WTC11 (cell line): ENCODE measurements at places on chromosomes 13 and 19. TPM values are rescaled to one million over a fixed set of nuclear protein-coding genes. Genes with fewer than 3 reads are reported as not detected.
A peak's percentile ranks its signal among the peaks of the same experiment; 100 is the strongest.

- H3K27ac ChIP-seq: no peak overlapping the region
- no peaks in the 10 kb centered on the region; the same call in 1 of the 2 replicates for H3K27me3 ChIP-seq
- DNase-seq: no peak
- no peak overlapping the region for H3K4me3 ChIP-seq
- H3K36me3 ChIP-seq: peaks cover 41% of the 10 kb centered on the region
These were observed 16.8 kb downstream of the SLAIN1 start for GRCh38 chr13:77714119-77714755.

DNA sequence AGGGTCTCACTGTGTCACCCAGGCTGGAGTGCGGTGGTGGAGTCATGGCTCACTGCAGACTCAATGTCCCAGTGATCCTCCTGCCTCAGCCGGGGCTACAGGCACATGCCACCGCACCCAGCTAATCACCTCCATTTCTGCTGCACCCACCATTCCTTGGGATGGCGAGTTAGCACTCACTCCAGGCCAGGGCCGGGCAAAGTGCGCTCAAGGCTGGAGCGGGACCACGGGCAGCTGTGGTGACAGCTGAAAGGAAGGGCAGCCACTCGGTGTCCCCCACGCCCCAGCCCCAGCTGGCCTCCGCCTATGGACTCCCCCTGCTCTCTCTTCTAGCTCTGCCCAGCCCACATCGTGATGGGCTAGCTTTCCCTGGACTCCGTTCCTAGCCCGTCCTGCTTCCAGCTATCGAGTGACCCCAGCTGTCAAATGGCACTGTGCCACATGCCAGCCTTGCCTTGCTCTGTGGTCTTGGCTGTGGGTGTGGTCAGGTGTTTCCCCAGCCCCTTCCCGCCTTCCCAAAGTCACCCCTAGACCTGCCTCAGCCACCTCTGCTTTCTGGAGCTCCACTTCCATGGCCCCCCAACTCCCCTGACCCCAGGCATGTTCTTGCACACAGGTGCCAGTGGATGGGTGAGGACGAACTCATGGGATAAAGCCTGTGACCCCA is 4.1 kb downstream of the MICOS13 start:
- no peak overlapping the region for H3K4me3 ChIP-seq
- DNase-seq: no peak
- peaks cover 4% of the 10 kb centered on the region for H3K27me3 ChIP-seq

- no peak for DNase-seq
- no peak overlapping the region for H3K27ac ChIP-seq
- H3K4me3 ChIP-seq: no peak overlapping the region
- no peaks in the 10 kb centered on the region for H3K36me3 ChIP-seq
These were observed 365.3 kb upstream of the ZNF507 start for GRCh38 chr19:31979949-31980670.

- DNase-seq: no peak
- H3K4me1 ChIP-seq: peaks cover 27% of the 10 kb centered on the region
- no peak overlapping the region for H3K4me3 ChIP-seq
- H3K27me3 ChIP-seq: no peaks in the 10 kb centered on the region
- H3K36me3 ChIP-seq: no peaks in the 10 kb centered on the region
These were observed 87.1 kb upstream of the FRY start for GRCh38 chr13:31944262-31945160.

DNA sequence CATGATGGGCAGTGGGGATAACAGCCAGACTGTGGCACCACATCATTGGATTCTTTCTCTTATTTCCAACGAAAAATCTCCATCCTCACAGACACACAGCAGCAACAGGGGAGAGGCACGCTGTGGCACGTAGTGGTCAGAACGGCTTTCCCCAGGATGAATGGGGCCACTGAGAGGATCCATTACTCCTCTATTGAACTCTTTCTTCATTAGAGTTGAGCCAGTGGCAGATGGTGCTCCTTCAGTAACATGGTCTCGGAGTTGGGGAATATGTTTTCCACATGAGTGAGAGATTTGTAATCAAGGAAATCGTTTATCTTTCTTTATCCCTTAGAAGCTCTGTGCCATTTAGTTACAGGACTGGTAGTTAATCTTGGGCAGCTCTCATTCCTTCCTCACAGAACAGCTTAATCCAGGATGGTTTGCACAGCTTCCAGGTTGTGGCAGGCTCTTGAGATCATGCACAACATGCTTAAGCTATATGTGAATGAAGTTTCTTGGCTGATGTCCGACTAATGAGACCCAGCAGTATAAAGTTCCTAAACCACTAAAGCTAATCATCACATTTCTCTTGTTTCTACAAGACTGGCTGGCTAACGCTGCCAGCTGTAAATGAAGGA is 180.5 kb upstream of the SLC10A2 start:
- no peak overlapping the region for H3K4me3 ChIP-seq
- H3K36me3 ChIP-seq: peaks cover 4% of the 10 kb centered on the region
- H3K27me3 ChIP-seq: no peaks in the 10 kb centered on the region
- H3K27ac ChIP-seq: no peak overlapping the region
- H3K4me1 ChIP-seq: no peaks in the 10 kb centered on the region

- DNase-seq: no peak
- no peaks in the 10 kb centered on the region for H3K36me3 ChIP-seq
- peaks cover 26% of the 10 kb centered on the region for H3K4me1 ChIP-seq
- H3K27ac ChIP-seq: no peak overlapping the region
- H3K27me3 ChIP-seq: no peaks in the 10 kb centered on the region
These were observed 1.5 kb upstream of the IGSF23 start for GRCh38 chr19:44611812-44612295.

DNA sequence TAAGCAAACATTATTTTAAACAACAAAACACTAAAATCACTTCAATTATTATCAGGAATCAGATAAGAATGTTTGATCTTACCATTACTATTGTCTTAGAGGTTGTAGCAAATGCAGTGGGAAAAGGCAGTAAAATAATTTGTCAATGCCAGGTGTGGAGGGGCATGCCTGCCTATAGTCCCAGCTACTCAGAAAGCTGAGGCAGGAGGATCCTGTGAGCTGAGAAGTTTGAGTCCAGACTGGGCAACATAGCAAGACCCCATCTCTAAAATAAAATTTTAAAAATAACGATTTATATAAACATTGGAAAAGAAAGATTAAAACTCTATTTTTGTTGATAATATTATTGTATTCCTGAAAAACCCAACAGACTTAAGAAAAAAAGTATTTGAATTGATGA is 66.8 kb downstream of the KL start:
- DNase-seq: no peak
- H3K4me3 ChIP-seq: no peak overlapping the region
- H3K36me3 ChIP-seq: no peaks in the 10 kb centered on the region

DNA sequence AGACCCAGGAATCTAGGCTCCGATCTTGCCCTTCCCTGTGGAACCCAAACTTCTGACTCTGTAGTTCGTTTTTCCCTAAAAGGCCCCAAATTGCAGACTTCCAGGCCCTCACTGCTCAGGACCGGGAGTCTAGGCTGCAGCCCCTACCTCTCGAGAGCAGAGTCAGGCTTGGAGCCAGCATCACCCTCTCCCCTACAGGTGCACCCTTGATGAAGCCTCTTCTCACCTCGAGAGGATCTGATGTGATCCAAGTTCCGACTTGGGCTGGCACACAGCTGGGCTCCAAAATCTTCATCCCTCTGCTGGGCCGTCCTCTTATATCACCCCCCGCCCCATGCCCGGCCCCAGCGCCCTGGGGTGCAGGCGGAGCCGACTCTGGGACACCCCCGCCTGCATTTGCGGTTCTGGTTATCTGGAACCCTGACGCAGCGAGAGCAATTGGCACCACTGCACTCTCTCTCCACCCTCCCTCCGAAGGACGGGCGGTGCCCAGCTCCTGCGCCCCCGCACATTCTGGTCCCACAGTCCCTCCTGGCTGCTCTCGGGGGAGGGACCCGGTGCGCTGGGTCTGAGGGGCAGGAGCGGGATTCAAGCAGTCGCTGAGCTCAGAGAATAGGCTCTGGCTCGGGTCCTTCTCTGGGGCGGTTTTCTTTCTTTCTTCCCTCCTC is at the start of gene KLK7:
Gene KLK7 (minus strand): TSS at position 293 of the 668 bp plus-strand sequence. CDS start 1,518 bp downstream, outside the sequence.
- DNase-seq: no peak
- peaks cover 14% of the 10 kb centered on the region for H3K4me1 ChIP-seq
- peak within 1 kb of the TSS; percentile 65 for H3K4me3 ChIP-seq
- peaks cover 70% of the 10 kb centered on the region for H3K27me3 ChIP-seq
- H3K27ac ChIP-seq: no peak within 1 kb of the TSS

DNA sequence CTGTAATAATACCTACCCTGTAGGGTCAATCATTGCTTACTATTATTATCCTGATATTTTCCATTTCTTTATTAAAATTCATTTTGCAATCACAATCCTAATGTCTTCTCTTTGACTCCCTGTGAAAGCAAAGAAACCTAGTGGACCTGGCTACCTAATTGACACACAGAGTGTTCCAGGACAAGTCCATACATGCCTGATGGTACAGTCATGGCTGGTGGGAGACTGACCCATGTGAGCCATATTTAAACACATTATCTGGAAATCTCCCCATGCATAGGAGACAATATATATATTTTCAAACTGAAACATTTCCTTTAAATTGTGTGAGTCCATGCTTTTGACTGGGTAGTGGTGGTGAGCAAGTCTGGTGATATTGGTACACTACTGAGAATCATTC is 230.6 kb upstream of the DACH1 start:
- H3K4me1 ChIP-seq: peaks cover 12% of the 10 kb centered on the region
- DNase-seq: no peak
- no peak overlapping the region for H3K4me3 ChIP-seq
- H3K36me3 ChIP-seq: no peaks in the 10 kb centered on the region
- no peaks in the 10 kb centered on the region for H3K27me3 ChIP-seq

GRCh38 chr13:113647351-113648215 is 10.4 kb downstream of the ATP4B start:
- H3K36me3 ChIP-seq: peaks cover 13% of the 10 kb centered on the region
- no peaks in the 10 kb centered on the region; the same call in 1 of the 2 replicates for H3K4me1 ChIP-seq
- H3K4me3 ChIP-seq: no peak overlapping the region
- H3K27me3 ChIP-seq: no peaks in the 10 kb centered on the region
- peak; percentile 8 for DNase-seq

- H3K27ac ChIP-seq: no peak overlapping the region
- DNase-seq: no peak
- peaks cover 7% of the 10 kb centered on the region for H3K27me3 ChIP-seq
- peaks cover 21% of the 10 kb centered on the region for H3K4me1 ChIP-seq
- H3K4me3 ChIP-seq: no peak overlapping the region
These were observed 14.4 kb upstream of the NPAS1 start for GRCh38 chr19:47005164-47005641.

DNA sequence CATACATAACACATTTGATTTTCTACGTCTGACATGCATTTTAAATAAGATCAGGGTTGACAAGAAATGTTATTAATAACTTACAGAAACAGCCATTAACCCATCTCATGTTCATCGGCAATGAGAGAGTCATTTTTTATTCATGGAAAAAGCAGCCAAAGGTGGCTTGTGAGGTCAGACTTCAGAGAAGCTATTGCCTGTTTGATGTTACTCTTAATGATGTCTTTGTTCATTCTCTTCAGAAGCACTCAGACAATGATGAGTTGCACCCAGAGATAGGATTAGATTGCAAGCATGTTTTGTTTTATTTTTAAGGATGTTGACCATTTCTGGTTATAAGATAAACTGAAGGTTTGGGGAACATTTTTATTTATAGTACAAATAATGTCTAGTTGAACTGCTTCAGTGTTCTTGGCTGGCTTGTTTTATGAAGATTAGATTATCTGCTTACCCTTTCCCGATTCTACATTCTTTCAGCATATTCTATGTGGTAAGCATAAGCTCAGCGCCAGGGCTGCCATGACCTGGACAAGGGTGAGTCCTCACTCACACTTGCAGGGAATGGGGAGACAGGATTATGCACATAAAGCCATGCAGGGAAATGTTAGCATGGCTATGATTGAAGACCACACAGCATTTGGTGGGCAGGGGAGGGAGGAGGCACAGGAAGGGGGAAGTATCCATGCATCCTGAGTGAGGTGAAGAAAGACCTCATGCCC is 288.1 kb downstream of the MTUS2 start:
- no peaks in the 10 kb centered on the region for H3K27me3 ChIP-seq
- no peak for DNase-seq
- no peaks in the 10 kb centered on the region; the same call in 1 of the 2 replicates for H3K4me1 ChIP-seq
- no peak overlapping the region for H3K4me3 ChIP-seq
- H3K27ac ChIP-seq: no peak overlapping the region
- no peaks in the 10 kb centered on the region for H3K36me3 ChIP-seq

DNA sequence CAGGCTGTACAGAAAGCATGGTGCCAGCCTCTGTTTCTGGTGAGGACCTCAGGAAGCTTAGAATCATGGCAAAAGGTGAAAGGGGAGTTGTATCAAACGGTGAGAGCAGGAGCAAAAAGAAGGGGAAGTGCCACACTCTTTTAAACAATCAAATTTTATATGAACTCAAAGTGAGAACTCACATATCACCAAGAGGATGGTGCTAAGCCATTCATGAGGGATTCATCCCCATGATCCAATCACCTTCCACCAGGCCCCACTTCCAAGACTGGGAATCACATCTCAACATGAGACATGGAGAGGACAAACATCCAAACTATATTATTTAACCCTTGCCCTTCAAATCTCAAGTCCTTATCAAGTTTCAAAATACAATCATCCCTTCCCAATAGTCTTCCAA is 836.7 kb downstream of the SLITRK5 start:
- no peak overlapping the region for H3K4me3 ChIP-seq
- peaks cover 10% of the 10 kb centered on the region; the same call in 1 of the 2 replicates for H3K27me3 ChIP-seq
- peaks cover 22% of the 10 kb centered on the region for H3K4me1 ChIP-seq
- H3K36me3 ChIP-seq: peaks cover 62% of the 10 kb centered on the region

DNA sequence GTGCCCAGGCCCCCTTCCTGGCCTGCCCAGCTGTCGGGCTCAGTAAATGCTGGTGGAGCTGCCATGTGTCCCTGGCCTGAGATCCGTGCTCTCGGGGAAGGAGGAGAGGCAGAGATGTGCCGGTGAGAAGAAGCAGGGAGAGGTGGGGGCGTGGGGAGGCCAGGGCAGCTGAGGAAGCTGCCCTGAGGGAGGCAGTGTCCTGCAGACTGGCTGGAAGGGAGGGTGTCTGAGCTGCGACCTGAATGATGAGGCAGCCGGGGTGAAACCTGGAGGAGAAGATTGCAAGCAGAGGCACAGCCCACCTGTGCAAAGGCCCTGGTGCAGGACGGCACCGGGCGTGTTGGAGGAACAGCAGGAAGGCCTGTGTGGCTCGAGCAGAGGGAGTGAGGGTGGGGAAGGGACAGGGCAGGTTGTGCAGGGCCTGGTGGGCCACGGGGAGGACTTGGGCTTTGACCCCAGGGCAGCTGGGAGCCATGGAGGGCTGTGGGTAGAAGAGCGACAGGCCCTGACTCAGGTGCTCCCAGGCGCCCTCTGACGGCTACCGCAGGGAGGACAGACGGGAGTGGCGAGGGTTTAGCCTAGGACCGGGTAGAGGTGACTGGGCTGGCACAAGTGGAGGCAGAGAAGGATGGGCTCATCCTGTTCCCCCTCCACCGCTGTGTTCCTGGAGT is 14.0 kb upstream of the CELF5 start:
- peaks cover 3% of the 10 kb centered on the region; the same call in 1 of the 2 replicates for H3K4me1 ChIP-seq
- H3K36me3 ChIP-seq: peaks cover 3% of the 10 kb centered on the region
- no peaks in the 10 kb centered on the region for H3K27me3 ChIP-seq
- peak; percentile 81 for DNase-seq

KIR2DL3 gene
- total RNA-seq: not detected in 3 replicates

PDS5B gene
- total RNA-seq: 41.3 to 44.5 TPM (median 44.3 TPM) in 3 replicates

GTF2F2 gene
- 27.5 to 33.8 TPM (median 29.7 TPM) in 3 replicates for total RNA-seq

OR7A5 gene
- not detected in 3 replicates for total RNA-seq

PSG6 gene
- total RNA-seq: not detected in 3 replicates

ERICH6B gene
- total RNA-seq: 0.16 TPM in 1 of 3 replicates, not detected in the others

CD33 gene
- 0.25 to 0.57 TPM (median 0.31 TPM) in 3 replicates for total RNA-seq

DHDH gene
- total RNA-seq: 3.0 to 3.4 TPM (median 3.1 TPM) in 3 replicates

S1PR4 gene
- 0.27 to 0.37 TPM (median 0.28 TPM) in 3 replicates for total RNA-seq

RPS5 gene
- total RNA-seq: 1,498 to 1,502 TPM (median 1,501 TPM) in 3 replicates

ATP4B gene
- total RNA-seq: not detected in 3 replicates
